RCC 7860 (cell line): ENCODE measurements at places on chromosomes 6 and 20.

DNA sequence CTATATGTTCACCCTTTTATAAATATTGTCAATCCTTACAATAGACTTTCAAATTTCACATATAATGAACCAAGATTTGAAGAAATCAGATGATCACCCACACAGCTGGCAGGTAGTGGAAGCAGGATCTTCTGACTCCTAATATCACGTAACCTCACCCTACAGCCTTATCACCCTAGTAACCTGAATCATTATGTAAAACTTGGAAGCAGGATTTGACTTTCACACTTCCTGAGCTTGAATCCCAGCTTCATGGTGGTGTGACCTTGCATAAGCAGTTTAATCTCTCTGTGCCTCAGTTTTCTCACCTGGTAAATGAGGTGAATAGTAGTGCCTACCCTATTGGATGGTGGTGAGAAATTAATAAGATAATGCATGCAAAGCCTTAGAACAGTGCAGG lies 16.4 kb downstream of the SPTLC3 start:
- no peak for DNase-seq

- no peak for DNase-seq
These were observed 47.1 kb upstream of the MCM9 start for GRCh38 chr6:118981884-118982574.

GRCh38 chr6:33589731-33590530 lies 9.9 kb upstream of the BAK1 start:
- peak; percentile 95 for DNase-seq

- no peak for DNase-seq
These were observed 14.0 kb downstream of the ETV7 start for GRCh38 chr6:36373368-36374019.

- peak; percentile 99 for DNase-seq
These were observed 9.7 kb upstream of the HSP90AB1 start for GRCh38 chr6:44237021-44237812.

DNA sequence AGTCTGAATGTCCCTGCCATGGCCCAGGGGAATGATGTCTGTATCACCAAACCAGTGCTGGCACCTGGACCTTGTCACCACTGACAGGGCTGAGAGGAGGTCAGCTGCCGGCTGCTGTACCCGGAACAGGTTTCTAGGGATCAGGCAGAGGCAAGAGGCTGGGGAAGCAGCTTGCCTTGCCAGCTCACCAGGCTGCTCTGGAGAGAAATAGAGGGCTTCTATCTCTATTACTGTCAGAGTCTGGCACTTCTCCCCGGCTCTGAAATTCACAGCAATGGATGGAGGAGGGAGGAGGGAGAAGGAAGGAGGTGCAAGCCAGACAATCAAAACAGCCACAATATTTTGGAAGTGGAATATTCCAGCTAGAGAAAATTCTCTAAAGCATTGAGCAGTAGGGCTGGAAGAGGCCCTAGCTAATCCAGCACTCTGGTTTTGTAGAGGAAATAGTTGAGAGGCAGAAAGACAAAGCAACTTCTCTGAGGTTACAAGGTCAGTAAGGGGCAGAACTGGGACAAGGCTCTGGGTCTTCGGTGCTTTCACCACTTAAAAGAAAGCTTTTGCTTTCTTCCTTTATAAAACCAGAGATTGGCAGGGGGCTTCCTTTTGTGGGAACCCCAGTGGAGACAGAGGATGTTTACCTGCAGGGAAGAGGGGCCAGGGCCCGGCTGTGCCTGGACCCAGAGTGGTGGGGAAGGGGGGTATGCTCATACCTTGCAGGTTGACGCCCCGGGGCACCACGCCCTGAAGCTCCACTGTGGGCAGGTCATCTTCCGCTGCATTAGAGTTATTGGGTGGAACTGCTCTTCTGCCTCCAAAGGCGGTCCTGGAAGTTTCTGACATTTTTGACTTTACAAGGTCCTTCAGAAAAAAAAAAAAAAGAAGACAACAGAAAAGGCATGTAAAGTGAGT lies 2.4 kb downstream of the F13A1 start:
- no peak for DNase-seq

DNA sequence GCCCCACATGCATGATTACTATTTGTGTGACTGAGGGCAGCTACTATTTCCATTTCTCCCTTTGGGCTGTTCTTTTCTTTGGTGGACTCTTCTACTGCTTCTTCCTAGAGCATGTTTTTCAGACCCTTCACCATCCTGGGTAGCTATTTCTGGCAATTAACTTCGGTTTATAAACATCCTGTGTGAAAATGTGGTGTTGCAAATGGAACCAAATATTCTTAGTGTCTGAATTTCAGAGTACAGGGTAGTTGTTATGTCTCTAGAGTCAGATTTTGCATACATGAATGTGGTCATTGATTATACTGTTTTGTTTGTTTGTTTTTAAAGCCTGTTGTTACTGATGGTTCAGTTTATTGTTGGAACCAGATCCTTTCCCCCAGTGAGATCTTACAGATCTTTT lies 49.7 kb downstream of the PROKR2 start:
- no peak for DNase-seq

- DNase-seq, result no peak
These were observed 185.4 kb upstream of the GRIK2 start for GRCh38 chr6:101208152-101208551.
